ENCODE measurements at places on chromosomes 3 and 15. TPM values are rescaled to one million over a fixed set of nuclear protein-coding genes. Genes with fewer than 3 reads are reported as not detected.
A peak's percentile ranks its signal among the peaks of the same experiment; 100 is the strongest.

Gene STT3B
- 30.2 TPM for polyA plus RNA-seq

Gene UNC45A
- 24.9 TPM for polyA plus RNA-seq

Gene BRPF1
- 5.5 TPM for polyA plus RNA-seq

DNA sequence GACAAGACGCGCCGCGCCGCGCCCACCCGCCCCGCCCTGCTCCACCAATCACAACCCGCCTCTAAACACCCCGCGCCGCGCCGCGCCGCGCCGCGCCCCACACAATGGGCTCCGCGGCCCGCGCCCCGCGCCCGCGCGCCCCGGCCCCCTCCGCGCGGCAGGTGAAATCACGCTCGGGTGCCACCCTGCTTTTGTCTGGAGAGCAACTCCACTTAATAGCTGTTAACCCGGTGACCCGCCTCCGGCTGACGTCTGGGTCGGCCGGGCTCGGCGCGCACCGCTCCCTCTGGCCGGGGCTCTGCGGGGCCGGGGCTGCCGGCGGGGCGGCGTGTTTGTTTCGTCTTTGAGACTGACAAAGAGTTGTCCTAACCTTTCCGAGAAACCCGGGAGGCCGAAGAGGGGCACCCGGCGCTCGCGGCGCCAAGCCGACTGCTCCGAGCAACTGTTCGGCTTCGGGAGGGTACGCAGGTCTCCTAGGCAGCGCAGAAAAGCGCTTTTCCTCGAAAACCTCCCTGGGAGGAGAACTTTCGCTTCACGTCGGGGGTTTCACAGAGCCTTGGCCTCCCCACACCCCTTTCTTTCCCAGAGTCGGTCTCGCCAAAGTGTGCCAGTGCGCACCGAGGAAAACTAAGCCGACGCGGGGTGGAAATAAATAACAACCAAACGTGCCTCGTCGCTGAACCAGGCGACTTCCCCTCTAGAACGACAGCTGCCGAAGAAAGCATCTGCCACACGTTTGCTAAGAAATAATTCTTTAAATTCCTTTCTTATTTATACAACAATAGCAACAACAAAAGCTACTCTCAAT, 518.4 kb downstream of the FOXP1 start:
- peak overlapping the region; percentile 97 for H3K27ac ChIP-seq
- H3K36me3 ChIP-seq = no peaks in the 10 kb centered on the region
- H3K27me3 ChIP-seq = no peaks in the 10 kb centered on the region
- peak overlapping the region; percentile 51 for H3K4me3 ChIP-seq

- no peak for DNase-seq
- H3K4me1 ChIP-seq = no peaks in the 10 kb centered on the region
- H3K27ac ChIP-seq = no peak overlapping the region
- H3K27me3 ChIP-seq = no peaks in the 10 kb centered on the region
- H3K36me3 ChIP-seq = no peaks in the 10 kb centered on the region
Observed at GRCh38 chr3:193819117-193820010, 226.4 kb downstream of the OPA1 start.

GRCh38 chr3:60657972-60658371, 593.3 kb downstream of the FHIT start:
- H3K36me3 ChIP-seq = no peaks in the 10 kb centered on the region
- H3K27me3 ChIP-seq = no peaks in the 10 kb centered on the region
- no peak for DNase-seq
- no peak overlapping the region for H3K27ac ChIP-seq
- no peaks in the 10 kb centered on the region for H3K4me1 ChIP-seq
- no peak overlapping the region for H3K4me3 ChIP-seq

Measured in heart left ventricle (tissue), 16 donors.